ENCODE measurements at places on chromosomes 2 and 18. TPM values are rescaled to one million over a fixed set of nuclear protein-coding genes. Genes with fewer than 3 reads are reported as not detected.

The LYG2 gene
- not detected for total RNA-seq

The XPO1 gene
- total RNA-seq: 152 TPM

The OXER1 gene
- not detected for total RNA-seq

The C2orf80 gene
- not detected for total RNA-seq

The MAB21L4 gene
- 0.29 TPM for total RNA-seq

The ABCG5 gene
- not detected for total RNA-seq

The UGT1A9 gene
- total RNA-seq: 3.9 TPM

The B4GALT6 gene
- total RNA-seq: 5.3 TPM

The HAAO gene
- total RNA-seq: not detected

The RNU2-63P gene
- total RNA-seq: not detected

The RAB27B gene
- total RNA-seq: 11.2 TPM

The SLC9A4 gene
- not detected for total RNA-seq

The PLEK gene
- not detected for total RNA-seq

The NEU4 gene
- total RNA-seq: 0.28 TPM

The TNFAIP6 gene
- total RNA-seq: 0.60 TPM

The IL1RL2 gene
- not detected for total RNA-seq

The HOXD8 gene
- total RNA-seq: 5.3 TPM

The CFC1 gene
- not detected for total RNA-seq

The RIT2 gene
- total RNA-seq: not detected

The GREB1L gene
- total RNA-seq: 3.5 TPM

The FBXO36 gene
- total RNA-seq: 0.84 TPM

The SULT1C2 gene
- 0.33 TPM for total RNA-seq

The CCDC68 gene
- 5.8 TPM for total RNA-seq

The KLHL29 gene
- 7.9 TPM for total RNA-seq

The AGAP1 gene
- 25.3 TPM for total RNA-seq

The TMEM169 gene
- total RNA-seq: 0.33 TPM

The ANKRD30BL gene
- not detected for total RNA-seq

The BMP10 gene
- total RNA-seq: not detected

The AOX1 gene
- total RNA-seq: 5.4 TPM

The ALPI gene
- total RNA-seq: not detected

The SLC38A11 gene
- total RNA-seq: not detected

The TMEM178A gene
- total RNA-seq: 0.21 TPM

The PMS1 gene
- 7.7 TPM for total RNA-seq

The CCDC74B gene
- total RNA-seq: 5.1 TPM

The MYO3B gene
- total RNA-seq: not detected

The CGREF1 gene
- 8.1 TPM for total RNA-seq

The SERPINB3 gene
- total RNA-seq: 0.06 TPM

The TUBB8B gene
- total RNA-seq: not detected

The GNLY gene
- 0.29 TPM for total RNA-seq

The RAB10 gene
- 270 TPM for total RNA-seq

The INSIG2 gene
- 11.6 TPM for total RNA-seq

The NT5C1B gene
- not detected for total RNA-seq

The KIF5C gene
- total RNA-seq: 0.33 TPM

The HYCC2 gene
- 3.0 TPM for total RNA-seq

The ABCB11 gene
- 0.06 TPM for total RNA-seq

The TOGARAM2 gene
- total RNA-seq: 0.16 TPM

The SERPINB2 gene
- total RNA-seq: 0.11 TPM

The CDH2 gene
- total RNA-seq: 39.4 TPM

The ANKRD30B gene
- total RNA-seq: not detected

The ATP6V1C2 gene
- 0.14 TPM for total RNA-seq

The GPC1 gene
- total RNA-seq: 245 TPM

The TLX2 gene
- 0.31 TPM for total RNA-seq

The DAPL1 gene
- not detected for total RNA-seq

The ICOS gene
- not detected for total RNA-seq

The SLC19A3 gene
- total RNA-seq: 2.1 TPM

The SKOR2 gene
- not detected for total RNA-seq
